ENCODE measurements at places on chromosomes 3 and 15.
A peak's percentile ranks its signal among the peaks of the same experiment; 100 is the strongest.

DNA sequence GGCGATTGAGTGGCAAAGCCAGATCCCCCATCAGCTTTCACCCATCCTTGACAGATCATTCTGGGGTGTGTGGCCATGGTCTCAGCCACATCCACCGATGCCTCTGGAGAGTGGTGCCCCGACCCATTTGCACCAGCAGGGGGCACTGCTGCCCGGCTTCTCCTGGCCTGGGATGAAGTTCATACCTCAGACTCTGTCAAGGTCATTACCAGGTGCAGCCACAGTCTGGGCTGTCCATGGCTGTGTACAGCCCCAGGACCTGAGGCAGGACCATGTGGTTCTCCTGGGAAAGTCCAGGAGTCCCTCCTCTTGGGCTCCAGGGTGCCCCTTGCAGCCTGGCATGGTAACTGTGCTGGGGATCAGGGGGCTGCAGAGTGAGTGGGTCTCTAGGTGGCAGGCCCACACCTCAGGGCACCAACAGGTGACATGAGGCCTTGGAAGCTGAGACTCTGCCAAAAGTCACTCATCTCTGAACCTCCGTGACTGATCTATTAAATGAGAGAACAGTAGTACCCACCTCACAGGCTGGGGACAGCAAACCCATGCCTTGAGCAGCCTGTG, 67.2 kb downstream of the CACNA2D2 start:
- peak; percentile 72 for DNase-seq

- DNase-seq, result no peak
These were observed 39.9 kb upstream of the MB21D2 start for GRCh38 chr3:192957441-192958021.

DNA sequence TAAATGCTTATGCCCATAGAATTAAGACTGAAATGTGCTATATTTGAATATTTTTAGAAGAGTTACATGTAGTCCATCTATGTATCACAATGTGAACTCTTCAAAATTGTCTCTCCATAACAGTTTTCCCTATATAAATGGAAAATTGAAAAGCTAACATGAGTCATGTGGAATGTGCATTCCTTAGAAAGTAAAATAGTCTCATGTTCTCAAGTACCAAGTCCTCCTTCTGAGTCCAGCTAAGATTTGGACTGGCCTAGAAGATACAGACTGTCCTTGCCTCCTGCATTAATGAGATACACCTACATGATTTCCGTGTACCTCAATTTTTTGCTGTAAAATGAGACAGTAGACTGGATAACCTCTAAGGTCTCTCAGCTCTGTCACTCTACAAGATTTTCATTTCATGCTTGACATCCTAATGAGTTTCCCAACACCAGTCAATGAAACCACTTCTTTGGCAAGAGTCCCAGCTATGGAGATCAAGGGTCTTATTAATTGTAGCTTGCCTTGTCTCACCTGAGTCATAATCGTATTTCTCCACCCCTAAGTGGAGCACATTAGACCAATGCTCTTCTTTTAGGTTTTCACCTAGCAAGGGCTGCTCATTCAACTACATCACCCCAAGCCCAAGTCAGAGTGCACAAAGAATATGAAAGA, 350.6 kb upstream of the IL12A start:
- DNase-seq, result no peak

GRCh38 chr3:71430941-71431552, 152.5 kb downstream of the FOXP1 start:
- DNase-seq, result no peak

GRCh38 chr3:39181408-39182335, 10.7 kb downstream of the XIRP1 start:
- no peak for DNase-seq

DNA sequence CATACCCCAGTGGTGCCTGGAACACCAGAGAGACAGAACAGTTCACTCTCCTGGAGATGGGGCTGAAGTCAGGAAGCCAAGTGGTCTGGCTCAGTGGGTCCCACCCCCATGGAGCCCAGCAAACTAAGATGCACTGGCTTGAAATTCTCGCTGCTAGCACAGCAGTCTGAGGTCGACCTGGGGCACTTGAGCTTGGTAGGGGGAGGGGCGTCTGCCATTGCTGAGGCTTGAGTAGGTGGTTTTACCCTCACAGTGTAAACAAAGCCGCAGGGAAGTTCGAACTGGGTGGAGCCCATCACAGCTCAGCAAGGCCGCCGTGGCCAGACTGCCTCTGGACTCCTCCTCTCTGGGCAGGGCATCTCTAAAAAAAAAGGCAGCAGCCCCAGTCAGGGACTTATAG, 272.0 kb downstream of the KLF13 start:
- DNase-seq, result no peak

GRCh38 chr15:53837263-53837662, 77.8 kb upstream of the WDR72 start:
- no peak for DNase-seq

DNA sequence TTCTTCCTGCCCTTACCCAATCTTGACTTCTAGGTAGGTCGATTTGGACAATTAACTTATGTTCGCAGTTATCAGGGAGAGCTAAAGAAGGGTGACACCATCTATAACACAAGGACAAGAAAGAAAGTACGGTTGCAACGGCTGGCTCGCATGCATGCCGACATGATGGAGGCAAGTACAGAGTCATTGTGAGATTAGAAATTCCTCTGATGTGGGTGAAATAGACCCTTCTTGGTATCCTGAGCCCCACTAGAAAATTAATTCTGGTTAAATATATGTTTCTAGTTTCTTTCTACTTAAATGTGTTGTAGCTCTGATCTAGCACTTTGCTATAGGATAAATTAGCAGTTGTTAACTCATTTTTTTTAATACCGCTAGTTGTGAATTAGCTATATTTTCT, 13.6 kb downstream of the LXN start:
- DNase-seq, result no peak

DNA sequence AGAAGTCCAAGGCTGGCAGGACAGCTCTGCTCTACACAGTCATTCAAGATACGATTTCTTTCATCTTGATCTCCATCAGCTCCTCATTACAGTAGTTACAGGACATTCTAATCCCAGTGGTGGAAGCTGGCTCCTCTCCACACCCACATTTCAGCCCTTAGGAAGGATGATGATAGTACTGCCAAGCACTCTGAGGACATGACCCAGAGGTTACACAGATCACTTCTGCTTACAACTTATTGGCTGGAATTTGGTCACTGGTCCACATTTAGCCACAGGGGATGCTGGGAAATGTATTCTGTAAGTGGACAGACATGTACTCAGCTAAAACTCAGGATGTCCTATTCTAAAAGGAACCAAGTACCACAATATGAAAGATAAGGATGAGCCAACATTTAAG, 77.1 kb downstream of the IQCH start:
- no peak for DNase-seq

DNA sequence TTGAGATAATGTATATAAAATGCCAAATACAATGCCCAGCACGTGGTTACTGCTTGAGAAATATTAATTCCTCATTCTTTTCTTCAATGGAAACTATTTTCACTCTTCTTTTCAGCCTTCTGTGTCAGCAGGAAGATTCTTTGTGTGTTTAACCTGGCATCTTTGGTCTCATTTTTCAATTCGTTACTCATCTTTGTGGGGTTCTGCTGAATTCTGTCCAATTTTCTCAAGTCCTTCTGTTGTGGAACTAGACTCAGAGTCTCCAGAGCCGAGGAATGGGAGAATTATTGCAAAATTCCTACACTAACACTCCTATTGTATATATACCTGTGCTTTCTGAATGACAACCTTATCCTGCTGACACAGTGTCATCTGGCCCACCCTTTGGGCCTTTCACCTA, 96.8 kb upstream of the RGMA start:
- no peak for DNase-seq

- no peak for DNase-seq
These were observed 73.8 kb upstream of the ZBED2 start for GRCh38 chr3:111668888-111669488.

- no peak for DNase-seq
These were observed 4.1 kb upstream of the MEF2A start for GRCh38 chr15:99561476-99562230.

DNA sequence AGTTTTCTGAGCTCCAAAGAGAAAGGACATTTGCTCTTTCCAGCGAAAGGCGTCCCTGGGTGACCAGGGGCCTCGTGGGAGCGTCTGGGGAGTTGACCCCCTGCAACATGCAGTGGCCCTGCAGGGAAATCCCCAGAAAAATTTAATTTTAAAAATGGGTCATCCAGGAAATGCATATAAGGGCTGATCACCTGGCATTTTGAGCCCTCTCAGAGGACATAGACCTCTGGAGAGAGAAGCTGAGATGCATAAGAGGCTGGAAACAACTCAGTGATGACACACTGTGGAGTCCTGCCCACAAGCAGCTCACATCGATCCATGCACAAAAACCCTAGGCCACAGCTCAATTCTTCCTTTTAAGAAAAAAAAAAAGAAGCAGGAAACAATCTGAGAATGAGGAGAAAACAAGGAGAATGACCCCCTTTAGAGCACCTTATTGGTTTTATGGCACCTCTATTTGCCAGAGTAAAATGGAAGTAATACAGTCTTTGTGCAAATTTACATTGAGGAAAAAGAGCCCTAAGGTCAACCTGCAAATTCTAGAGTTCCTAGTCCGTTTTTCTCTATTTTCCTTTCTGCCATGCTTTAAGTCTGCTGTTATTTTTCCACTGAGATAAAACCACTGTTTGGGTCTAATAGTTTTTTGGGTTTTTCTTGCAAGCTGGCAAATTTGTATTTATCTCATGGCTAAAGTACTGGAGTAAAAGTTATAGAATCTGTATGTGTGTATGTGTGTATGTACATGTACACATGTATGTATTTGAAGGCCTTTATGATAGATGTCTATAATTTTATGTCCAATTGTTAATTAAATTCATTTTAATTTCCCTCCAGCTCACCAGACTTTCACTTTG, 6.9 kb upstream of the BDH1 start:
- no peak for DNase-seq

DNA sequence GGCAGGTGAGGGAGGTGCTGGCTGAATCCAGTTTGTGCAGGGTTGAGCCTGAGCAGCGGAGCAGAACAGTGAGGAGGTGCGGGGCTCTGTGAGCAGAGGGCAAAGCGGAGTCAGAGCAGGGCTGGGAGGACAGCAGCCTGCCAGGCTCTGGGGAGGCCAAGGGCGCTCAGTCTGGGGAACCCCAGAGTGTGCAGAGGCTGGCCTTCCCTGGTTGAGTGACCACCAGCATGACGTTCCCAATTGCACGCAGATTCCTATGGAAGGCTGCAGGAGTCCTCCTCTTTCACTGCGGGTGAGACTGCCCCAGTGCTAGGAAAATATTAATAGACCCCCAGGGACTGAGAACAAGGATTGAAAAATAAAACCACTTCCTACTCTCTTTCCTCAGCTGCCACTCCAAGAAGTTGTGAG, 13.2 kb downstream of the MRAS start:
- no peak for DNase-seq

DNA sequence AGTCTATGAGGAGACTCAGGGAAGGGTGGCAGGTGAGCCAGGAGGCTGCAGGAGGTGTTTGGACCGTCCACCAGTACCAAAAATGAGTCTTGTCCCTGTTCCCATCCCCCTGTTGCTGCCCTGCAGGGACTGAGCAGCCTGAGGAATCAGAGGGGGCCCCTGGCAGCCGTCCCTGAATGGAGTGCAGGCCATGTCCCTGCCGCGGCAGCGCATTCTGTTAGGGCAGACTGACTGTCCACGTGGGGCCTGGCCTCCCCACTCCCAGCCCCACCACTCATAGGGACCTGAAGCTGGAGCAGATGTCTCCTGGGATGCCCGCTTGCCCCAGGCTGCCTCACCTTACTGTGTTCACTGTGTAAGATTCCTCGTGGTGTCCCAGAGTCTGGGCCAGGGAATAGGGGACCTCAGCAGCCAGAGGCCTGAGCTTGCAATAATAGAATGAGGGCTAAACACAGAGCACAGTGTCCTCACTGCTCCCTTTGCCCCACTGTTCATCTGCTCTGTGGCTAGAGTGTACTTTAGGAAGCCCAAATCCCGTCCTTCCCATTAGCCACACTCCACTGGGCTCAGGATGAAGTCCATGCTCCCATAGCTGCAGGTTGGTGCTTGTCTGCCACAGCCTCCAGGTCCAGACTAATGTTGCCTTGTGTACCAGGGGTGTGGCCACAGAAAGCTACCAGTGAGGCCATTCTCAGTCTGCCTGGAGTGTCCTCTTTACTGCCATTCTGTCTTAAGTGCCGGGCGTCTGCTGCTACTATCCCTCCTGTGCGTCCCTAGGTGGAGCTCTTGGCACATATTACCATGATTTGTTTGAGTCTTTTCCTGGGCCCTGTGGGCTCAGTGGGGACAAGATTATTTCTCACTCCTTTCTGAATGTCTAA, 63.2 kb downstream of the HCN4 start:
- DNase-seq, result no peak

DNA sequence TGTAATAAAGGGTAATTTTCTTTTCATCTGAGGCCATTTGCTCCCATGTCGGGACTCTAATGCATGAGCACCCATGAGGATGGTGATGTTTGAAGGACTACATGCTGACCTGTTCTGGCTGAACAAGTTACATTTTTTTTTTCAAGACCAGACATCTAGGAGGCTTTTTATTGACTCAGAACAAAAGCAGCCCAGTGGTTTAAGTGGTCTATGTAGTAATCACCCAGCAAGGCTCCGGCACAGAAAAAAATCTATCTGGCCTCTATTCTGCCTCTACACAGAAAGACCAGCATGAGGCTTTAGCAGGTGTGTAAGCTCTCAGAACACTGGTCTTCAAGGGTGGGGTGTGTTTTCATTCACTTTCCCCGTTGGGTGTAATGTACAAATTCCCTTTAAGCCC, 95.1 kb upstream of the ZBED2 start:
- no peak for DNase-seq

DNA sequence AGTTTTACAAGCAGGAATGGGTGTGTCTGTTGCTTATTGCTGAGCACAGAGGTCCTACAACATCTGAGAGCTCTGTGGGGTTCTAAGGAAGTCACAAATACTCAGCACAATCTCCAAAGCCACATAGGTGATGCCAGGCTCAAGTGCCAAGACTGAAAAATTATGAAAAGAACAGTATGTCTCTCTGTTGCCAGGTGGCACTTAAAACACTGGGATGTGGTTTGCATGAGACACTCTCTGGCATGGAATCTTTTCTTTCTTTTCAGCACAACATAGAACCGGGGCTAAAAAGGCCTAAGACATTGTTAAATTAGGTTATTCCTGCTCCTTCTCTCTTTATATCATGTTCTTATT, 127.3 kb upstream of the PRICKLE2 start:
- DNase-seq, result no peak

DNA sequence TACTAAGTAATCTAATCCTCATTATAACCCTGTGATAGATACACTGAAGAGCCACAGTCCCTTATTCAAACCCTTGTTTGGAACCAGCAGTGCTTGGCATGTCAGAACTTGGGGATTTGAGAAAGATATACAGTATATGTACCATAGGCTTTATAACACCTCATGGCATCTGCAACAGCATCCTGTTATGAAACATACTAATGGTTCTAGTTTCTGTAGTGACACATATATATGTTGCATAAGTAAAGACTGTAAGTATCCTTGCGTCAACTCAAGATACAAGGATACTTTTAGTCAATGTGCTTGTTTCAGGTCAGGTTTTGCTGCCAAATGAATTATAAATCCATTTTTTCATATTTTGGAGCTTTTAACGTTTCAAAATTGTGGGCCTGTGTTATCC, 58.5 kb downstream of the CCNL1 start:
- DNase-seq, result no peak

- no peak for DNase-seq
These were observed 356.8 kb upstream of the NR2F2 start for GRCh38 chr15:95973566-95974256.
